ENCODE measurements at places on chromosomes 7 and 10.

DNA sequence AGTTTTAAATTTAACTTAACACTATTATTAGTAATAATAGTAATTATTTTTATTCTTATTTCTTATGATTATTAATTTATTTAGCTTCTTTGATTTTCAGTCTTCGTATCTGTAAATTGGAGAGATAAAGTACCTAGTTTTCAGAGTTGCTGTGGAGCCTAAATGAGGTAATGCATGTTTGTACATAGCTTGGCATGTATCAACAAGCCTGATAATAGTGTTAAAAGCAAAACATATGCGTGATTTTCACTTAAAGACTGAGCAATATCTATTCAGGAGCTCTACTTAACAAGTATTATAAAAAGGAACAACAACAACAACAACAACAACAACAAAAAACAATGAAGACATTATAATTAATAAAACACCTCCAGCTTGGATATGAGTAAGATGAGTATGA lies 12.4 kb downstream of the CALCR start:
- no peak for DNase-seq

DNA sequence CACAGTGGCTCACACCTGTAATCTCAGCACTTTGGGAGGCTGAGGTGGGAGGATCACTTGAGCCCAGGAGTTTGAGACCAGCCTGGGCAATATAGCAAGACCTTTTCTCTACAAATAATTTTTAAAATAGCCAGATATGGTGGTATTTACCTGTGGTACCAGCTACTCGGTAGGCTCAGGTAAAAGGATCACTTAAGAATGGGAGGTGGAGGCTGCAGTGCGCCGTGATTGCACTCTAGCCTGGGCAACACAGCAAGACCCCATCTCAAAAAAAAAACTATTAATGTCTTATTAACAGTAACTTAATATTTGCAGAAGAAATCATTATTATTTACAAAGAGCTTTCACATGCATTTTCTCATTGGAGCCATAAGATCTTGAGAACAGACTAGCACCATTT lies 103.6 kb downstream of the SGMS1 start:
- no peak for DNase-seq

DNA sequence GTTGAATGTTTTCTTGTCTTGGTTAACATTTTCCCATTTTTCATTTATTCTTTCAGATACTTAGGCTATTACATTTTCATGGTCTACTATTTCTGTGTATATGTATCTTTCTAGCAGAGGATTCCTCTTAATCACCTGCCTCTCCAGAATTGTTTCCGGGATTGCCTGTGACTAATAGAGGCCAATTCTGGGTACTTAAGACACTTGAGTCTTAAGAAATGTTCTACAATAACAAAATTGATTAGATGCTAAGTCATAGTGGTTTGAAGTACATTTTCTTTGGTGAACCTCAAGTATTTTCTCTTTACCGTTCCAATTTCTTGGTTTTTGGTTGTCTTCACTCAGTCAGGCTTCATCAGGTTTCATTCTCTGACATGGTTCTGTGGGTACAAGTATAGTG lies 26.4 kb downstream of the BBS9 start:
- no peak for DNase-seq

DNA sequence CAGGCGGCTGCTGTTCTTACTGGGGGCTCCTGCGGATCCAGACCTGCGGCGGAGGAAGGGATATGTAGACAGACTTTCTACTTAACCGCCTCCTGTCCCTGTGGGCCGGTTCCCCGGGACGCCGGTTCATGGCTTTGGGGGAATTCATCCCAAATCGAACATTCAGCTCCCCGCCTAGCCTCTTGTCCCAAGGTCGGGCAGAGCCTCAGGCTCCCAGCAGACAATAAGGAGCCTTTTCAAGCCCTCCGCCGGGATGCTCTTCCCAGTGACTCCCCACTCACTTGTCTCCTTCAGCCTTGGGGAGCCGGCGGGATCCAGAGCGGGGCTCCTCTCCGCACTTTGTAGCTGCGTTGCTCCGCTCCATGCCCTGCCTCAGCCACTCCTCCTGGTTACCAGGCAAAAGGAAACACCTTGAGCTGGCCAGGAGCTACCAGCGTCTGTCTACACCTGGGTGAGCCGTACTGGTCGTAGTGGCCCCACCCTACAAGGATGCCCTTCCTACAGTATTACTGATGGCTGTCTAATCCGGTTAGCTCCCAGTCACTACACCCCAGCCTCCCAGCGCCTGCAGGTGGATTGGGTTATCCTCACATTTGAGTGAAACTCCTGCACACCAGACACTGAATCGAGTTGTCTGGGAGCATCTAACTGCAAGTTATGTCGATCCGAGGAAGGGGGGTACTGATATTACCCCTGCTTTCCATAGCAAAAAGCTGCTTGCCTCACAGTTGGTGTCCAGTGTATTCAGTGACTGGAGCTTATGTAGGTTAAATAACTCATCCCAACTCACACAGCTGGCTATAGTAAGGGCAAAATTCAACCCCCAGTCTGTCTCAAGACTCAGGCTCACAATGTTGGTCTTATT lies at the start of gene C10orf95:
Gene C10orf95, minus strand, starts transcription at position 439 of the 865 bp plus-strand sequence. CDS start 450 bp downstream, outside the sequence.
- no peak for DNase-seq

DNA sequence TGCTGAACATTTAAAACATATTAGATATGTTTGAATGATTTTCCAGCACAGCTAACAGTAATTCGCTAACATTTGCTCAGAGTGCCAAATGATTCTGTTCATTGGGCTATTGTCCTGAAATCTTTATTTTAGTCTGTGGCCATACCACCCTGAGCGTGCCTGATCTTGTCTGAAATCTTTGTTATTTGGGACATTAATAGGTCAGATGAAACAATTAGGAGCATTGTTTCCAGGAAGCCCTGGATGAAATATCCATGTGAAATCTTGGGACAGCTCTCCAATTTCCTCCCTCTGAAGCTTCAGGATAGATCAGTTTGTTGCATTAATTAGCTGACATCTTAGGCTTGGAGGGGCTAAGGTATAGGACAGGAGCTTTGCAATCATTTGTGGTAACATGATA lies 512.0 kb downstream of the KIF20B start:
- DNase-seq: no peak

- no peak for DNase-seq
These were observed 74.7 kb downstream of the TSPAN12 start for GRCh38 chr7:120783273-120783672.

- DNase-seq: no peak
These were observed 164.3 kb downstream of the NRF1 start for GRCh38 chr7:129775695-129776361.

Measured in memory B cell (primary cell).